ENCODE measurements at places on chromosomes 11 and 22.

GRCh38 chr22:22728382-22728781 is 84.0 kb downstream of the GGTLC2 start:
- no peak for DNase-seq

- DNase-seq, result no peak
Measured at GRCh38 chr22:39943337-39943736, 16.9 kb upstream of the TMA7B start.

GRCh38 chr11:20618083-20618482 is 18.7 kb downstream of the SLC6A5 start:
- no peak for DNase-seq

GRCh38 chr11:2211113-2211971 is 39.7 kb upstream of the TH start:
- no peak for DNase-seq

GRCh38 chr22:50148166-50148500 is 22.4 kb upstream of the PANX2 start:
- no peak for DNase-seq

DNA sequence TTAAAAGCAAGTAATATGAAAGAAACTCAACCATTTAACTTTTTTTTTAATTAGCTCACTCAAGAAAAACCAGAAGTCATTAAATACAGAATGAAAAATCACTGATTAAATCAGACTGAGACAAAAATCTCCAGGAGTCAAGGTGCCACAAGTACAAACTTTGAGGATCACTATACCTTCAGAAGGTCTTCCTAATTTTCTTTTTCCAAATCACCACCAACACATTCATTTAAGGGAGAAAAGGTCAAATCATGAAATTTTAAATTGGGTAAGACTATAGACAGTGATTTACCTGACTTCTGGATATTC is 32.3 kb downstream of the PITPNB start:
- no peak for DNase-seq

- no peak for DNase-seq
Measured at GRCh38 chr22:45731798-45732495, 60.3 kb downstream of the ATXN10 start.

GRCh38 chr11:122173587-122173986 is 57.6 kb upstream of the BLID start:
- DNase-seq, result no peak

- DNase-seq, result no peak
Measured at GRCh38 chr22:42720263-42721044, at the start of gene A4GALT. A4GALT (minus strand) TSS chr22:42720870; CDS start chr22:42693951, 26,919 bp downstream.

DNA sequence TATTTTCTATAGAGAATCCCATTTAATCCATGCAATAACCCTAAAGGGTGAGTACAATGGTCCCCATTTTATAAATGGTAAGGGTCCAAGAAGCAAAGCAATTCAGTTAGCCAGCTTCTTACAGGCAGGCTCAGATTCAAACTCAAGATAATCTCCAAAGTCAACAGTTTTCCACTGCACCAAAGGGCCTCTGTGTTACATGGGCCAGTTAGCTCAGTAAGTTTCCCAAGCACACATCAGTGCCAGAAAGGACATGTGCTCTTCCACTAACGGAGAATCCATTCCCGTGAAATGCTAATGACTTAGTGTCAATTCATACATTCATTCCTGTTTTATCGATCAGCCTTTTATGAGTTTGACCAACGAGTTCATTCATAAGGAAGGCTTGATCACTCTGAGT is 11.0 kb downstream of the SLC43A1 start:
- no peak for DNase-seq

DNA sequence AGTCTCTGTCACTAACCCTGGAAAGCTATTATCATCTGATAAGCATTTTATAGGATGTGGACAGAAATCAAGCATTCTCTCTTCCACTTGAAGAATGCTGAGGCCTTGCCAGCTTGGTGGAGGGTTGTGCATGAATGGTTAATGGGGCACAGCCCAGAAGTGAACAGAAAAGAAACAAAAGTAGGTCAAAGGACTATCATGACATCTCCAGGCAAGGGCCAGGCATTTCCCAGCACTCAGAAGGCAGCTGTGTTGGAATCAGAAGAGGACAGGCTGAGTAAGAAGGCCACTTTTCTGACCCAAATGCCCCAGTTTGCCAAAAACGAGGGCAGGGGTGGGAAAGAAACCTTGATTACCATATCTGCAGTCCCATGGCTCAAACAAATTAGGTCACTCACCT is 12.4 kb downstream of the TENM4 start:
- DNase-seq, result no peak

Data from nucleus accumbens (tissue), 56 donors.